ENCODE measurements at places on chromosomes 3 and 15. TPM values are rescaled to one million over a fixed set of nuclear protein-coding genes. Genes with fewer than 3 reads are reported as not detected.

- no peak within 1 kb of the TSS for H3K4me3 ChIP-seq
- no peak for DNase-seq
- no peaks in the 10 kb centered on the region for H3K27me3 ChIP-seq
- H3K27ac ChIP-seq: no peak within 1 kb of the TSS
Measured at GRCh38 chr15:71810256-71811035, at the start of gene NR2E3. Gene NR2E3, plus strand, starts transcription at chr15:71810554. Its CDS starts 190 bp downstream, at chr15:71810744.

- H3K4me1 ChIP-seq: peaks cover 24% of the 10 kb centered on the region
- no peak for DNase-seq
- H3K36me3 ChIP-seq: no peaks in the 10 kb centered on the region
- H3K27me3 ChIP-seq: no peaks in the 10 kb centered on the region
Measured at GRCh38 chr3:125375950-125376679, 990 bp upstream of the ZNF148 start.

DNA sequence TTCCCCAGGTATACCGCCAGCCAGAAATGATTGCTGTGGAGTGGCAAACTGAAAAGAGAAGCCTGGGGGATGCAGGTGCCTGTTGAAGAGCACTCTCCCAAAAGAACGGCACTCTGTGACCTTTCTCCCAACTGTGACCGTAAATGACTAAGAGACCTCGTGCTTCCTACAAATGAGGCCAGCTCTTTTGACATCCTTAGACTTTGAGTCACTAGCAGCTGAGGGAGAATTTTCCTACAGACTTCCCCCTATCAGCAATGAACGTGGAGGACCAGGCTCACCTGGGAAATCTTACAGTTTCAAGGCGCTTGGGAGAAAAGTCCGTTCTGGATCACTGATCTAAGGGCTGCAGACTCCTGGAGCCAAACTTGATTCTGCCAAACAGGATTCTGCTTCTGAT lies 8.6 kb downstream of the AQP9 start:
- no peak overlapping the region for H3K4me3 ChIP-seq
- no peaks in the 10 kb centered on the region for H3K36me3 ChIP-seq
- H3K27me3 ChIP-seq: no peaks in the 10 kb centered on the region
- DNase-seq: no peak
- H3K27ac ChIP-seq: peak overlapping the region; percentile 67
- peaks cover 7% of the 10 kb centered on the region for H3K4me1 ChIP-seq

GRCh38 chr3:14137445-14137844 lies 12.6 kb downstream of the TMEM43 start:
- H3K27ac ChIP-seq: no peak overlapping the region
- no peak for DNase-seq
- H3K4me1 ChIP-seq: no peaks in the 10 kb centered on the region
- no peak overlapping the region for H3K4me3 ChIP-seq
- H3K27me3 ChIP-seq: no peaks in the 10 kb centered on the region
- peaks cover 100% of the 10 kb centered on the region for H3K36me3 ChIP-seq

GRCh38 chr3:116474032-116474780 lies 28.9 kb upstream of the LSAMP start:
- DNase-seq: no peak
- no peak overlapping the region for H3K4me3 ChIP-seq
- no peaks in the 10 kb centered on the region for H3K4me1 ChIP-seq
- no peaks in the 10 kb centered on the region for H3K36me3 ChIP-seq
- H3K27ac ChIP-seq: no peak overlapping the region

ISG20 gene
- 171 TPM for total RNA-seq

GRCh38 chr3:107488942-107489341 lies 33.8 kb upstream of the BBX start:
- no peaks in the 10 kb centered on the region for H3K36me3 ChIP-seq
- H3K27ac ChIP-seq: no peak overlapping the region
- H3K4me3 ChIP-seq: no peak overlapping the region
- H3K4me1 ChIP-seq: no peaks in the 10 kb centered on the region
- DNase-seq: no peak

DNA sequence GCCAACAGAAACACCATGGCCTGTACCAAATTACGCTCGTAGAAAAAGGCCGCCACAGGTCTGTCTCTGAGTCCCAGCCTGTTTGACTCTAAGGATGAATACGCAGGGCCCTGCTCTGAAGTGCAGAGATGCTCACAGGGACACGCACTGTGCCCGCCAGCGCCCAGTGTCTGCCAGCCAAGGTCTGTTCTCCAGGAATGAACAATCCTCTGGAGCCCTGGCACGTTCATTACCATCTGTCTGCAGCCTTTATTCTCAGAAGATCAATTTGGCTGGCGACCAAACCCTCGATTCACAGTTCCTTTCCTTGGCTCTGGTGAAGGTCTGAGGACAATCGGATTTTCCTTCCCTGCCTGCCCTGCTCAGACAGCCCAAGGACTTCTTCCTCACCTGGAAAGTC lies 66.3 kb downstream of the NIPA2 start:
- peak; percentile 55 for DNase-seq
- no peak overlapping the region for H3K4me3 ChIP-seq
- no peaks in the 10 kb centered on the region for H3K4me1 ChIP-seq
- peaks cover 22% of the 10 kb centered on the region for H3K36me3 ChIP-seq
- H3K27me3 ChIP-seq: no peaks in the 10 kb centered on the region

GRCh38 chr3:138457863-138458735 lies 23.7 kb downstream of the ESYT3 start:
- H3K4me3 ChIP-seq: no peak overlapping the region
- no peak overlapping the region for H3K27ac ChIP-seq
- DNase-seq: peak; percentile 50
- H3K27me3 ChIP-seq: no peaks in the 10 kb centered on the region

CHST14 gene
- total RNA-seq: 12.8 TPM

GRCh38 chr3:131386429-131387165 lies 5.0 kb downstream of the NUDT16 start:
- no peaks in the 10 kb centered on the region for H3K27me3 ChIP-seq
- no peak overlapping the region for H3K4me3 ChIP-seq

DNA sequence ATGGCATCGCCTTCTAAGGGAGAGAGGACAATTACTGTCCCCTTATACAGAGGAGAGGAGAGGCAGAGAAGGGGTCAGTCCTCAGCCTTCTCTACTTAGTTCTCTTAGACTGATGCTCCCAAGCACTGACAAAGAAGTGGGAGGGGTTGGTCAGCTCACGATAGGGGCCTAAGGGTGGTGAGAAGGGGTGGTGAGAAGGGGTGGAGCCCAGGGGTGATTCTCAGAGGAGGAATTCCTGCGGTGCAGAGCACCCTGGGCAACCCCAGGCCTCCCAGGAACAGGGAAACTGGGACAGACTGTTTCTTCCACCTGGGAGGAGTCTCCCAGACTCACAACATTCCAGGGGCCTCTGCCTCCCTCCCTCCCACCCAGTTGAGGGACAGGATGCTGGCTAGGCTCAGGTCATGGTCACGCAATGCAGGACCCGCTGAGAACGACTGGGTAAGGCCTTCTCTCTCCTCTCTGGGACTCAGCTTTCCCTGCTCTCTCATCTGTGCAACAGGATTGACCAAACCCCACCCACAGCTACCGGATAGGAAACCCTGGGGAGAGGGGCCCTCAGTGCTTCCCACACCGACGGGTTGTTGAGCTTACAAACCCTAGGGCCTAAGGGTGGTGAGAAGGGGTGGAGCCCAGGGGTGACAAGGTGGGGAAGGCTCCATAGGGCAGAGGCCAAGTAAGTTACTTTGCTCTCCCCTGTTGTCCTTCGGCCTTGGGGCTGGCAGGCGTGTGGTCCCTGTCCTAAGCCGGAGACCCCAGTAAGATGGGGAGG lies 1.5 kb downstream of the TPRA1 start:
- H3K36me3 ChIP-seq: no peaks in the 10 kb centered on the region
- peak overlapping the region; percentile 91 for H3K4me3 ChIP-seq
- no peaks in the 10 kb centered on the region for H3K27me3 ChIP-seq
- no peak overlapping the region for H3K27ac ChIP-seq
- no peak for DNase-seq

GOLGA8M gene
- total RNA-seq: not detected

QTRT2 gene
- 41.2 TPM for total RNA-seq

DNA sequence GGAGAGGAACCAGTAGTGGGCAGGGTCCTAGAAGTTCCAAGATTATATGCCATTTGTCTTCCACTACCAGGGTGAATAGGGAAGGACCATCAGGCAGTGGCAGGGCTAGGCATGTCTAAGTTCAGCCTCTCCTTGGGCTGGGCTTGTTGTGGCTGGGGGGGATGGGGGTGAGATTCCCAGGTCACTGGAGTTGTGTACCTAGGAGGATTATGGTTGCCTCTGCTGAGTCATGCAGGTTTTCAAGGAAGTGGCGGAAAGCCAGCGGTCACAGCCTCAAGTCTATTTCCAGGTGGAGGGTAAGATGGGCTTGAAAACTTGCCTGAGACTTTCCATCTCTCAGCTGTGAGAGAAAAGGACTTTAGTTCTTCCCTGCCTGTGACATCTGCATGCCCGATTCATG lies 1407.1 kb downstream of the SI start:
- H3K27me3 ChIP-seq: no peaks in the 10 kb centered on the region
- H3K27ac ChIP-seq: no peak overlapping the region
- H3K4me1 ChIP-seq: no peaks in the 10 kb centered on the region

DNA sequence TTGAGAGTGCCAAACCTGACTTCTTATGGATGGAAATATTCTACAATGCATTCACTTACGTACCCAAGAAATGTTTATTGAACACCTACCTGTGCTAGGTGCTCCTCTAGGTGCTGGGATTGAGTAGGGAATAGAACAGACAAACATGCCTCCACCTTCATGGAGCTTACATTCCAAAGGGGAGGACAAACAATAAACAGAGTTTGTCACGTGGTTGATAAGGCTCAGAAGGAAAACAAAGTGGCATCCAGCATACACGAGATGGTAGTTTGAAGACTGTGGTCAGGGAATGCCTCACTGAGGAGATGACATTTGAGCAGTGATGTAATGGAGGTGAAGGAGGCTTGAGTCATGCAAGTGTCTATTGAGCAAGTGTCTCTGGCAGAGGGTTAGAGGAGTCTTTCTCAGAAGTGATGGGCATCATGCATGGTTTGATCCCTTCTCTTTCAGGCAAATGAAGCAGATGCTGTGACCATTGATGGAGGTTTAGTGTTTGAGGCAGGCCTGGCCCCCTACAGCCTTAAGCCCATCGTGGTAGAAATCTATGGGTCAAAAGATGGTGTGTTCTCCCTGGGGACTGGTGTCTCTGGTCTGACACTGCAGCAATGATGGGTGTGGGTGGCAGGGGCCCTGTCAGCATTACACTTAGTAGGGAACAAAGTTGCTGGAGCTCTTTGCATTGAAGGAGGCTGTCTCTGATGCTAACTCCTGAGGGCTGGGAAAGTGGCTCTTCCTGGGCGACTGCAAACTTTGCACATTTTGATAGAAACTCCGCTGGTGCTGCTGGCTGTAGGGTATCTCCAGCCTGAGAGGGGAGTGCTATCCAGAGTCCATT lies 29.7 kb upstream of the TOPBP1 start:
- DNase-seq: no peak
- H3K27me3 ChIP-seq: no peaks in the 10 kb centered on the region
- H3K36me3 ChIP-seq: no peaks in the 10 kb centered on the region
- no peak overlapping the region for H3K27ac ChIP-seq
